ENCODE measurements at places on chromosomes 5 and 9. TPM values are rescaled to one million over a fixed set of nuclear protein-coding genes. Genes with fewer than 3 reads are reported as not detected.

RANBP3L gene
- not detected for polyA plus RNA-seq

MYORG gene
- 0.24 TPM for polyA plus RNA-seq

TICAM2 gene
- 2.6 TPM for polyA plus RNA-seq

OR1Q1 gene
- not detected for polyA plus RNA-seq

GPSM1 gene
- not detected for polyA plus RNA-seq

EIF4E1B gene
- polyA plus RNA-seq: not detected

PCDHGC3 gene
- polyA plus RNA-seq: 19.0 TPM

NR5A1 gene
- not detected for polyA plus RNA-seq

FOXD1 gene
- polyA plus RNA-seq: not detected

TAF11L5 gene
- polyA plus RNA-seq: not detected

TEX48 gene
- polyA plus RNA-seq: not detected

HSPB3 gene
- polyA plus RNA-seq: not detected

WDR5 gene
- 42.7 TPM for polyA plus RNA-seq

NEURL1B gene
- polyA plus RNA-seq: not detected

IL3 gene
- not detected for polyA plus RNA-seq

ISL1 gene
- polyA plus RNA-seq: not detected

FAM120AOS gene
- polyA plus RNA-seq: 52.1 TPM

NPM1 gene
- 1,843 TPM for polyA plus RNA-seq

TMEM171 gene
- polyA plus RNA-seq: not detected

SOWAHA gene
- not detected for polyA plus RNA-seq

DMGDH gene
- polyA plus RNA-seq: 0.44 TPM

HAVCR2 gene
- polyA plus RNA-seq: 4.3 TPM

WNT8A gene
- polyA plus RNA-seq: not detected

FAXDC2 gene
- polyA plus RNA-seq: 1.8 TPM

ADRB2 gene
- 0.34 TPM for polyA plus RNA-seq

ZNF483 gene
- 0.03 TPM for polyA plus RNA-seq

SMIM32 gene
- not detected for polyA plus RNA-seq

SLC36A2 gene
- polyA plus RNA-seq: not detected

STC2 gene
- polyA plus RNA-seq: 2.5 TPM

VAV2 gene
- 13.3 TPM for polyA plus RNA-seq

TNFSF8 gene
- polyA plus RNA-seq: not detected

TRMO gene
- polyA plus RNA-seq: 11.9 TPM

ADCY2 gene
- not detected for polyA plus RNA-seq

LURAP1L gene
- 0.71 TPM for polyA plus RNA-seq

C9orf43 gene
- 0.08 TPM for polyA plus RNA-seq

FAM200C gene
- polyA plus RNA-seq: 5.7 TPM

SLC34A3 gene
- polyA plus RNA-seq: not detected

F12 gene
- 9.7 TPM for polyA plus RNA-seq

CAMK2A gene
- polyA plus RNA-seq: not detected

FABP6 gene
- 1.1 TPM for polyA plus RNA-seq

IL4 gene
- not detected for polyA plus RNA-seq

ZNF879 gene
- not detected for polyA plus RNA-seq

TRIM36 gene
- polyA plus RNA-seq: 0.12 TPM

ASS1 gene
- 0.31 TPM for polyA plus RNA-seq

TNFSF15 gene
- not detected for polyA plus RNA-seq

ADGRV1 gene
- polyA plus RNA-seq: 0.16 TPM

PLPP7 gene
- polyA plus RNA-seq: 0.68 TPM

NFX1 gene
- polyA plus RNA-seq: 45.1 TPM

Data from GM12878 (cell line).